Stomach (tissue), 19 donors: ENCODE measurements at places on chromosomes 16 and 17. TPM values are rescaled to one million over a fixed set of nuclear protein-coding genes. Genes with fewer than 3 reads are reported as not detected.

The TP53TG3B gene
- not detected for total RNA-seq

The EIF4A3 gene
- total RNA-seq: 40.6 TPM

The KRT40 gene
- total RNA-seq: not detected

The DRC7 gene
- total RNA-seq: not detected

The RILP gene
- total RNA-seq: 284 TPM

The CLDN7 gene
- total RNA-seq: 25.0 TPM

The GRIN2A gene
- total RNA-seq: 9.8 TPM

The CDR2L gene
- 11.7 TPM for total RNA-seq

The HES7 gene
- total RNA-seq: not detected

The ZNF48 gene
- 4.0 TPM for total RNA-seq

The KRT33B gene
- not detected for total RNA-seq

The PRKAR1A gene
- total RNA-seq: 23.3 TPM

The FOXF1 gene
- 37.9 TPM for total RNA-seq

The TP53TG3 gene
- total RNA-seq: not detected

The PMFBP1 gene
- total RNA-seq: 9.8 TPM
